Right lung (tissue), 10 donors: ENCODE measurements at places on chromosomes 3 and 15. TPM values are rescaled to one million over a fixed set of nuclear protein-coding genes. Genes with fewer than 3 reads are reported as not detected.

The TOP2B gene
- 199 TPM for polyA plus RNA-seq

GRCh38 chr3:183438735-183439134 is 10.3 kb upstream of the MCF2L2 start:
- DNase-seq: no peak

DNA sequence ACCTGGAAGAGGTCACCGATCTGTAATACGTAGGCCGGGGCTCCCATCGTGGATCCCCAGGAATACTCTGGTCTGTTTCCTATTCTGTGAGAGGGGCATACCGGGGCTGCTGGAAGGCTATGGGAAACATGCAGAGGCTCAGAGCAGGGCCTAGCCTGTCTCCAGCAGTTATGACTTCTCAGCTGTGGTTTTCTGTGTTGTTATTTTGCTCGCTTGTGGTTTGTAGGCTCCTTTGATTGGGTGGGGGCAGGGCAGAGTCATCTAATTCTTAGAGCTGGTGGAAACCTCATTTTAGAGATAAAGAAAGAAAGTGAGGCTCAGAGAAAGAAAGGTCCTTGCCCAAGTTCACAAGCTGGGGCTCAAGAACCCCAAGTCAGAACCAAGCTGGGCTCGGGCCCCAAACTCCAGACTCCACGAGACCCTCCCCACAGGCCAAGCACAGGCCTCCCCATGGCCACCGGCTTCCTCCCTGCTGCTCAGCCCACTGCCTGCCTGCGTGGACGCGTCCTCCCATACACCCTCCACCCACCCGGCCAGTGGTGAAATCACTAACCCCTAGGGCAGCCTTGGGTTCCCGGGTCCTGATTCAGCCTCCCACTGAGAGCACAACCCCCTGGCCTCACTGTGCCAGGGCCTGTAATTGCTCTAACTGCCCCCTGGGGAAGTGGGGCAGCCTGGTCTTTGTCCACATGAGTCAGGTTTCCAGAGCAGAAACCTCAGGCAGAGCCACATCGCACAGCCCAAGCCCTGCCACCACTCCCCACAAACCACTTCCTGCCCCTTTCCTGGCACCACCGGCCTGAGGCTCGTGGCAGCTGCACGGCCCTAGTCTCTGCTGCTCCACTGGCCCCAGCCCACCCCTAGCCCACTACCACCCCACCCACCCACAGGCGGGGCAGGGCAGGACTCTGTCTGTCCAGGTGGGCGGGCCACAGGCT is 270.8 kb downstream of the UACA start:
- DNase-seq: no peak

The ANKUB1 gene
- polyA plus RNA-seq: 0.58 TPM

- no peak for DNase-seq
Measured at GRCh38 chr15:39392469-39393047, 188.3 kb upstream of the THBS1 start.

- no peak for DNase-seq
Measured at GRCh38 chr15:77163781-77164384, 93.0 kb upstream of the TSPAN3 start.

DNA sequence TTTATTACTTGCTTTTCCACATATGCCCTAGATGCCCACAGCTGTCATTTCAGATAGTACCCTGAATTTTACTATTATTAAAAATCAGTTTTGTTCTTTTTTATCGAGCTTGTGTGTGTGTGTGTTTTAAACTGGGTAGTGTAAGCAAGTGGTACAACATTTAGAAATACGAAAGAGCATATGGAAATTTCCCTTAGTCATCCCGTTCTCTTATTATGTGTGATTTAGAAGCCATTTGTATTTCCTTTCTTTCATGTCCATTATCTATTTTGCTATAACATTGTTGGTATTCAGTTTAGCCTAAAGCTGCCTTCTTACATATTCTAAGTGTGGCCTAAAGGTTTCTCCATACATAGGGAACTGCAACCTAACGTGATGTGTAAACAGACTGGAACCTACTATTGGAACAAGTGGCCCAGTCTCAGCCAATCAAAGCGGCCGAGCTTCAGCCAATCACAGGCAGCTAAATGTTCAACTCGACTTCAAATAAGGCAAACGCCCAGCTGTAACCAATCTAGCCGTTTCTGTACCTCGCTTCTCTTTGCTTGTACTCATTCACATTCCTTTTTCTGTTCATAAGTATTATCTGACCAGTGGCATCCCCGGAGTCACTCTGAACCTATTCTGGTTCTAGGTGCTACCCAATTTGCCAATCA is 14.7 kb upstream of the SYN2 start:
- DNase-seq: no peak

- no peak for DNase-seq
Measured at GRCh38 chr3:67094167-67094566, 96.1 kb downstream of the KBTBD8 start.

GRCh38 chr3:11929531-11929930 is 74.7 kb upstream of the SYN2 start:
- no peak for DNase-seq

GRCh38 chr15:29337156-29337959 is 67.7 kb upstream of the NSMCE3 start:
- peak; percentile 65 for DNase-seq

- DNase-seq: no peak
Measured at GRCh38 chr3:165359005-165359404, 162.8 kb upstream of the SLITRK3 start.

The KBTBD8 gene
- 1.2 TPM for polyA plus RNA-seq
